CD4-positive, alpha-beta memory T cell (primary cell): ENCODE measurements at places on chromosomes 4 and X. TPM values are rescaled to one million over a fixed set of nuclear protein-coding genes. Genes with fewer than 3 reads are reported as not detected.
A peak's percentile ranks its signal among the peaks of the same experiment; 100 is the strongest.

- H3K27ac ChIP-seq = no peak overlapping the region
- H3K4me3 ChIP-seq = no peak overlapping the region
- peaks cover 75% of the 10 kb centered on the region for H3K4me1 ChIP-seq
- H3K27me3 ChIP-seq = no peaks in the 10 kb centered on the region
- H3K36me3 ChIP-seq = peaks cover under 1% of the 10 kb centered on the region
- DNase-seq = no peak
These were observed 22.6 kb downstream of the IRF2 start for GRCh38 chr4:184451726-184452125.

- H3K27me3 ChIP-seq = no peaks in the 10 kb centered on the region
- no peaks in the 10 kb centered on the region for H3K4me1 ChIP-seq
- no peaks in the 10 kb centered on the region for H3K36me3 ChIP-seq
- H3K4me3 ChIP-seq = no peak overlapping the region
- DNase-seq = no peak
These were observed 114.8 kb downstream of the STOX2 start for GRCh38 chr4:184019667-184020623.

DNA sequence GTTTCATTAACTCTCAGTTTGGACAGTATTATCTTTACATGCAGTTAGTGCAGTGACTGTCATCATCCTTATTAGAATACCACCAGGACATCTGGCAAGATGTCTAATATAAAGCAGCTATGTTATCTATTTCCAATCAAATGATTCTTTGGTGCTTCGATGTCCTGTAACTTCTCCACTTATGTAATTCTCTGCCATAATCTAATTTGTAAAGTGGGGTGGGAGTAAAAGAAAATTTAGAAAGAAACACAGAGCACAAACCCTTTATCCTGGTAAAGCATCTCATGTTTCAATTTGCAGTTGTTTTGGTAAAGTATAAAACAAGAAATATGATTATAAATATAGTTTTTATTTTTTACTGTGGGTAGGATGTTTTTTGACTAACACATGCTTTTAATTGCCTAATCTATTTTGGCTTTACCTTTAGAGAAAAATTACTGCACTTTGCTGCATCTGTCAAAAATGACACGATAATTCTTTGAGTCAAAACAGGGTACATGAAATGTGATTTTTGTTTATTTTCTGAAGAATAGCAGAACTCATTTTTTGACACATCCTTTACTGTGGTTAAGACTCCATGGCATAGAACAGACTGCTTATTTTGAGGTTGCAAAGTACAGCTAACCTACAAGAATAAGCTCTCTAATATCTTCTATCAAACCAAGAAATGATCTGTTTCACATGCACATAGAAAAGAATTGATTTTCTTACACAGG lies 382.9 kb downstream of the RPA4 start:
- no peak overlapping the region for H3K27ac ChIP-seq
- H3K27me3 ChIP-seq = no peaks in the 10 kb centered on the region
- H3K4me3 ChIP-seq = no peak overlapping the region
- no peaks in the 10 kb centered on the region for H3K36me3 ChIP-seq

GRCh38 chrX:103464072-103464773 lies 55.1 kb downstream of the RAB40A start:
- H3K27me3 ChIP-seq = no peaks in the 10 kb centered on the region
- DNase-seq = peak; percentile 30
- H3K4me1 ChIP-seq = peaks cover 21% of the 10 kb centered on the region
- peak overlapping the region; percentile 72 for H3K4me3 ChIP-seq
- H3K27ac ChIP-seq = peak overlapping the region; percentile 37

DNA sequence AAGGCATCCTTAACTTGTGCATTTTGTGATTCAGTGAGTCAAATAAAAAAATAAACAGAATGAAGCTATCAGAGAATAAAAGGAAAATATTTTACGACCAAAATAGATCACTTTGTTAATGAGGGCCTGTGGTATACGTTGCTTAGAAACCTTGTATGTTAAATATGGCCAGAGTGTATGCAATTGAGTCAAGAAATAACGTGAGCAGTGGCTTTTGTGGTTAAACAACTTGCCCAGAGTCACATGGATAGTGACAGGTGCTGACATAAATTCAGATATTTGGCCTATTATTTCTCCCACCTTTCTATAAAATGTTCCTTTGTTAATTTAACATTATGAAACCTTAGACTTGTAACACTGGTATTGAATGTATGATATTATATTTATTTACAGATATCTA lies 393.4 kb downstream of the PABPC4L start:
- H3K27me3 ChIP-seq = no peaks in the 10 kb centered on the region
- no peaks in the 10 kb centered on the region for H3K4me1 ChIP-seq
- no peaks in the 10 kb centered on the region for H3K36me3 ChIP-seq
- no peak overlapping the region for H3K4me3 ChIP-seq
- H3K27ac ChIP-seq = no peak overlapping the region

DNA sequence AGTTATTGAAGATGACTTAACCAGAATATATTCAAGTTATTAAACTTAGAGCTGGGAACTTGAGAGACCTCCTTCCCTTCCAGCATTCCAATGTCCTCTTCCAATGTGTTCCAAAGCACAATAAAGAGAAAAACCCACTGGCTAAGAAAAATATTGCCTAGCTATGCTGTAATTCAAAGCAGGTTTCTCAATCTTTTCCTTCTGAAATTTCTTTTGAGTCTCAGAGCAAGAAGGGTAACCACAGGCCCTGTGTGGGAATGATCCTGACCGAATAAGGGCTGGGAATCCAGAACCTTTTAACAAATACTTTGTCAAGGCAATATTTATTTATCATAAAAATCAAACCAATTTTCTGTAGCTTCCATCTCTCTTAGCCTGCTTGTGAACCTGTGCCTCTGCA lies 150.7 kb upstream of the SFRP2 start:
- no peak overlapping the region for H3K4me3 ChIP-seq
- no peak for DNase-seq
- no peaks in the 10 kb centered on the region for H3K36me3 ChIP-seq
- H3K4me1 ChIP-seq = peaks cover 8% of the 10 kb centered on the region

GRCh38 chrX:24777660-24778059 lies 83.9 kb downstream of the POLA1 start:
- no peaks in the 10 kb centered on the region for H3K4me1 ChIP-seq
- H3K36me3 ChIP-seq = no peaks in the 10 kb centered on the region
- no peak overlapping the region for H3K4me3 ChIP-seq

GRCh38 chrX:53087388-53087831 lies 5.2 kb downstream of the TSPYL2 start:
- peaks cover 17% of the 10 kb centered on the region for H3K36me3 ChIP-seq
- DNase-seq = no peak
- no peaks in the 10 kb centered on the region for H3K27me3 ChIP-seq
- no peak overlapping the region for H3K4me3 ChIP-seq
- H3K4me1 ChIP-seq = peaks cover 30% of the 10 kb centered on the region

- no peak overlapping the region for H3K4me3 ChIP-seq
- no peaks in the 10 kb centered on the region for H3K27me3 ChIP-seq
- H3K4me1 ChIP-seq = no peaks in the 10 kb centered on the region
- H3K27ac ChIP-seq = no peak overlapping the region
These were observed 92.4 kb upstream of the AP1S2 start for GRCh38 chrX:15946783-15947580.

XPNPEP2 gene
- 0.33 TPM for total RNA-seq
